ENCODE measurements at places on chromosomes 2 and 18. TPM values are rescaled to one million over a fixed set of nuclear protein-coding genes. Genes with fewer than 3 reads are reported as not detected.

HMSD gene
- polyA plus RNA-seq: 0.20 TPM

ANTXR1 gene
- 13.8 TPM for polyA plus RNA-seq

DNA sequence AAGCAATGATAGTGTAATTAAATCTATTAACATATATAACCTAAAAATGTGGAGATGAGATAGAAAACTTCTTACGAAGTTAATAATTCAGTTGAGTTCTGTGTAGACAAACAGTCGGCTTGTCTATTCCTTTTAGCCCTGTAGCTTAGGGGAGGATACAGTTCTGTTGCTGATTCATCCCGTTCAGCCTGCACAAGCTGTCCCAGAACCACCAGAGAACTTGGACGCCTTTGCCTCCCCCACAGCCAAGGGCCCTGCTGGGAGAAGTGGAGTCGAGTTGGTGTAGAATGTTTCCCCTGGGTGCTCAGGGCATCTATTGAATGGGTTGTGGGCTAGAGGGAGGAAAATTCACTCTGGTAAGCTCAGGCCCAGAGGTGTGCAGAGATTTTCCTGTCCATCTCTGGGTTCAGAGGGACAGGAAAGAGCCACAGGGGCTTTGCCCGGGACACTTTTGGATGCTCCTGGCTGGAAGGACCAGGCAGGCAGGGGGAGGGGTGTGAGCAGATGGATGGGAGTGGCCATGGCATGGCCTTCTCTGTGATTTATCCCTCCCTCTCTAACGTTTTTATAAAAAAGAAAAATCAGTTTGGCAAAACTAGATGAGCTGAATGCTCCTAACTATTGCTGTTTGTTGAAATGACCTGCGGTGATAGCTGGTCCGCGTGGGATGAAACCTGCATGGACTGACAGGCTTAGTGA lies 42.8 kb upstream of the GALR1 start:
- DNase-seq: peak; percentile 70

DNA sequence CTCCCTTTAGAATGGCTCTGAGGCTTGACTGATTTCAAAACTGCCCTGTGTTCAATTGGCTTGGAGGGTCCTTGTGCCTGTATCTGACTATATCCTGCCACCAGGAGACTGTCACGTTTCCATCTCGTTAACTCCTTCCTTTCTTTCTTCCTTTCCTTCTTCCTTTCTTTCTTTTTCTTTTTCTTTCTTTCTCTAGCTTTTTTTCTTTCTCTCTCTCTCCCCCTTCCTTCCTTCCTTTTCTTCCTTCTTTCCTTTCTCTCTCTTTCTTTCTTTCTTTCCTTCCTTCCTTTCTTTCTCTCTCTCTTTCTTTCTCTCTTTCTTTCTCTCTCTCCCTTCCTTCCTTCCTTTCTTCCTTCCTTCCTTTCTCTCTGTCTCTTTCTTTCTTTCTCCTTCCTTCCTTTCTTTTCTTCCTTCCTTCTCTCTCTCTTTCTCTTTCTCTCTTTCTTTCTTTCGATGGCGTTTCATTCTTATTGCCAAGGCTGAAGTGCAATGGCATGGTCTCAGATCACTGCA lies 38.1 kb upstream of the EML6 start:
- DNase-seq: no peak

GRCh38 chr18:11310476-11311086 lies 161.2 kb upstream of the PIEZO2 start:
- peak; percentile 74 for DNase-seq

DNA sequence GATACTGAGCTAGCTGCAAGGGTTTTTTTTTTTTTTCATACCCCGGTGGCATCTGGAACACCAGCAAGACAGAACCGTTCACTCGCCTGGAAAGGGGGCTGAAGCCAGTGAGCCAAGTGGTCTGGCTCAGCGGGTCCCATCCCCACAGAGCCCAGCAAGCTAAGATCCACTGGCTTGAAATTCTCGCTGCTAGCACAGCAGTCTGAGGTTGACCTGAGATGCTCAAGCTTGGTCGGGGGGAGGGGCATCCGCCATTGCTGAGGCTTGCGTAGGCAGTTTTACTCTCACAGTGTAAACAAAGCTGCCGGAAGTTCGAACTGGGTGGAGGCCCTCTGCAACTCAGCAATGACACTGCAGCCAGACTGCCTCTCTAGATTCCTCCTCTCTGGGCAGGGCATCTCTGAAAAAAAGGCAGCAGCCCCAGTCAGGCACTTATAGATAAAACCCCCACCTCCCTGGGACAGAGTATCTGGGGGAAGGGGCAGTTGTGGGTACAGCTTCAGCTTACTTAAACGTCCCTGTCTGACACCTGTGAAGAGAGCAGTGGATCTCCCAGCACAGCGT lies 5.1 kb upstream of the MIB1 start:
- peak; percentile 71 for DNase-seq

Data from right cardiac atrium (tissue), 5 donors.